ENCODE measurements at places on chromosomes 7 and 10. TPM values are rescaled to one million over a fixed set of nuclear protein-coding genes. Genes with fewer than 3 reads are reported as not detected.

GRCh38 chr7:2730846-2731770, 43.1 kb downstream of the AMZ1 start:
- no peaks in the 10 kb centered on the region for H3K27me3 ChIP-seq
- H3K4me1 ChIP-seq: no peaks in the 10 kb centered on the region
- DNase-seq: no peak
- H3K4me3 ChIP-seq: no peak overlapping the region
- H3K36me3 ChIP-seq: no peaks in the 10 kb centered on the region

GRCh38 chr7:98297626-98298286, 16.3 kb downstream of the BRI3 start:
- no peaks in the 10 kb centered on the region for H3K4me1 ChIP-seq
- H3K36me3 ChIP-seq: no peaks in the 10 kb centered on the region
- no peak overlapping the region for H3K4me3 ChIP-seq
- no peak for DNase-seq

DNA sequence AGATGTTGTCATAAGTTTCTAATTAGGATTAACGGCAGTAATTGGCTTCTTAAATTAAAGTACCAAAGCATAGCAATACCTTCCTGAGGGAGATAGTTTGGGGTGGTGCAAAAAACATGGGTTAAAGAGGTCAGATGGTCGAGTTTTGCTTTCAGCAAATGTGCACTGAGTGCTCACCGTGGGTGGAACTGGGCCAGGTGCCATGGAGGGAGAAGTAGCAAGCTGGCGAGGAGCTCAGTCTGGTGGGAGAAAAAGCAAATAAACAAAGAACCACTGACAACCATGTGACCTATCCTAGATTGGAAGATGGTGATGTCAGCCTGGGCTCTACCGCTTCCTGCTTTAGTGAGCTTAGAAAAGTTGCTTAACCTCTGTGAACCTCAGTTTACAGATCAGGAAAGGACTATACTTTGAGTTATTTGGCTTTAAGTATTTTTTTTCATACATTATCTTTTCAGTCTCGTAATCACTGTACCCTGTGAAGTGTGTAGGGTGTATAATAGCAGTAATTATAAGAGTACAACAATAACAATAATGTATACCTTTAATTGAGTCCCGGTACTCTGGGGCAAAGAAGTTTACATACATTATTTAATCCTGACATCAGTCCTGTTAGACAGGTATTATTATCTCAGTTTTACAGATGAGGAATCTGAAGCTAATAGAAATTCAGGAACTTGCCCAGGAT, 69.0 kb upstream of the PDCD4 start:
- no peak overlapping the region for H3K4me3 ChIP-seq
- no peaks in the 10 kb centered on the region for H3K27me3 ChIP-seq
- no peak overlapping the region for H3K27ac ChIP-seq
- peaks cover 30% of the 10 kb centered on the region for H3K4me1 ChIP-seq

- no peak for DNase-seq
- H3K27ac ChIP-seq: no peak overlapping the region
- no peaks in the 10 kb centered on the region for H3K27me3 ChIP-seq
- no peaks in the 10 kb centered on the region for H3K36me3 ChIP-seq
- peaks cover 11% of the 10 kb centered on the region for H3K4me1 ChIP-seq
Observed at GRCh38 chr10:78300526-78300925, 266.9 kb downstream of the RPS24 start.

DNA sequence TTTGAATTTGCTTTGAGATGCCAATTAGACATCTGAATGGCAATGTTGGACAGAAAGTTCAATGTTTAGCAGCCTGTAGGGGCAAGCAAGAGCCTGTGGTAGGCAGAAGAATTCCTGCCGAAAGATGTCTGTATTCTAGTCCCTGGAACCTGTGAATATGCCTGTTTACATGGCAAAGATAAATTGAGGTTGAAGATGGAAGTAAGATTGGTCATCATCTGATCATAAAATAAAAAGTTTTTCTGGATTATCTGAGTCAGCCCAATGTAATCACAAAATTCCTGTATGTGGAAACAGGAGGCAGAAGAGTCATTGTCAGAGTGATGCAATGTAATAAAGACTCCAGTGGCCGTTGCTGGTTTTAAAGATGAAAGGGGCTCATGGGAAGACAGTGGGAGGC, 430.5 kb downstream of the MDFIC start:
- no peaks in the 10 kb centered on the region for H3K4me1 ChIP-seq
- no peak overlapping the region for H3K27ac ChIP-seq
- no peak overlapping the region for H3K4me3 ChIP-seq
- H3K36me3 ChIP-seq: no peaks in the 10 kb centered on the region

- H3K4me1 ChIP-seq: no peaks in the 10 kb centered on the region
- no peak for DNase-seq
- H3K4me3 ChIP-seq: no peak overlapping the region
- no peaks in the 10 kb centered on the region for H3K27me3 ChIP-seq
Observed at GRCh38 chr10:132247943-132248342, 59.8 kb downstream of the STK32C start.

GRCh38 chr7:113804475-113805095, 114.2 kb downstream of the PPP1R3A start:
- H3K27ac ChIP-seq: no peak overlapping the region
- no peaks in the 10 kb centered on the region for H3K36me3 ChIP-seq
- no peaks in the 10 kb centered on the region for H3K27me3 ChIP-seq
- H3K4me3 ChIP-seq: no peak overlapping the region
- no peaks in the 10 kb centered on the region for H3K4me1 ChIP-seq
- no peak for DNase-seq

- H3K36me3 ChIP-seq: no peaks in the 10 kb centered on the region
- H3K27ac ChIP-seq: no peak overlapping the region
Observed at GRCh38 chr10:100479037-100479436, 16.2 kb downstream of the WNT8B start.

GRCh38 chr10:102682416-102682815, 31.8 kb downstream of the ARL3 start:
- H3K36me3 ChIP-seq: no peaks in the 10 kb centered on the region
- H3K4me1 ChIP-seq: peaks cover 12% of the 10 kb centered on the region
- no peaks in the 10 kb centered on the region for H3K27me3 ChIP-seq
- no peak overlapping the region for H3K27ac ChIP-seq
- no peak for DNase-seq
- H3K4me3 ChIP-seq: no peak overlapping the region

- no peak for DNase-seq
- no peak overlapping the region for H3K4me3 ChIP-seq
- H3K36me3 ChIP-seq: no peaks in the 10 kb centered on the region
- H3K27me3 ChIP-seq: no peaks in the 10 kb centered on the region
- no peaks in the 10 kb centered on the region for H3K4me1 ChIP-seq
Observed at GRCh38 chr10:95337423-95338160, 46.8 kb upstream of the PDLIM1 start.

DNA sequence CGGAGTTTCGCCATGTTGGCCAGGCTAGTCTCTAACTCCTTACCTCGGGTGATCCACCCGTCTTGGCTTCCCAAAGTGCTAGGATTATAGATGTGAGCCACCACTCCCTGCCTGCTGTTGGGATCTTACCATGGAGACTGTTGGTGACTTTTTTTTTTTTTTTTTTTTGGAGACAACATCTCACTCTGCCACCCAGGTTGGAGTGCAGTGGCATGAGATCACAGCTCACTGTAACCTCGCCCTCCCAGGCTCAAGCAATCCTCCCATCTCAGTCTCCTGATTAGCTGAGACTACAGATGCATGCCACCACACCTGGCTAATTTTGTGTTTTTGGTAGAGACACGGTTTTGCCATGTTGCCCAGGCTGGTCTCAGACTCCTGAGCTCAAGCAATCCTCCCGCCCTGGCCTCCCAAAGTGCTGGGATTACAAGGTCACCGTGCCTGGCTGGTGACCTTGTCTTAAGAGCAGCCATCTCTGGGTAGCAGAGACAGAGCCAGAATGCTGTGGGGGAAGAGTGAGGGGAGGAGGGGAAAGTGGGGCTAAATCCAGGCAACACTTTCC, 25.7 kb upstream of the ASCC1 start:
- DNase-seq: no peak
- no peak overlapping the region for H3K4me3 ChIP-seq

DNA sequence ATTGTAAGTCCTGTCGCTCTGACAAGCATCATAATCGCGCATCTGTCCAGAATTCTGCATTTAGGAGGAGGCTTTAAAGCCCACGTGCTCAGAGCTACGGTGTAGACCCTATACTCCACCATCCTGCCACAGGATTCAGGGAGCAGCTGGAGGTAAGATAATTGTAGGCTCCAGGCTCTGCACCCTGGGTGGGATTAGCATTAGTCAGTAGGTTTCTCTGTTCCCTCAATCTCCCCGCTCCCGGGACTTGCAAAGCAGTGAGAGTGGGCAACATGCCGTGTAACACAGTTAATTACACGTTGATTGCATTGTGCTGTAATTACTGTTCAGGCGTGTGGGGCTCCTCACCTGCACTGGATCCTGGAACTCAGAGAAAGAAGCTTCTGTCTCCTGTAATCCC, 89.3 kb upstream of the CUX1 start:
- H3K27ac ChIP-seq: no peak overlapping the region
- H3K36me3 ChIP-seq: no peaks in the 10 kb centered on the region
- H3K4me3 ChIP-seq: no peak overlapping the region
- no peaks in the 10 kb centered on the region for H3K27me3 ChIP-seq
- DNase-seq: no peak
- H3K4me1 ChIP-seq: no peaks in the 10 kb centered on the region

DNA sequence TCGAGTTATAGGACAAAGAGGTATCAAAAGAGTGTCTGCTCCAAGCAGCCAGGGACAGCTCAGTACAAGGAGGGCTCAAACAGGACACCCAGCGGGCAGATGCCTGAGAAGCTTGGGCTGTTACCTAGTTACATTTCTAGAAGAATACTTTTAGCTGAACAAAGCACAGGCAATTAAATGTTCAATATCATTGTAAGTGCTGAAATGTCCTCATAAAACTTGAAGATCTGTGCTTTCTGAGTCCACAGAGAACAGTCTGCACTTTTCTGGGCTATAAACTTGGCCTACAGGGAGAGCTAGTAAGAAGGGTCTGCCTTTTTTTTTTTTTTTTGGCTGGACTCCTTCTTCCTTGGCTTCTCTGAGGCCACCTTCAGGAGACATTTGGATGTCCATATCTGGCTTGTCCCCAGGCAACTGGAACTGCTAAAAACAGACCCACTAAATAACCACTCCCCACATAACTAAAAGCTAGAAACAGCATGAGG, 123.2 kb downstream of the SLC16A9 start:
- no peak overlapping the region for H3K4me3 ChIP-seq
- no peaks in the 10 kb centered on the region for H3K36me3 ChIP-seq
- no peak overlapping the region for H3K27ac ChIP-seq
- DNase-seq: no peak
- no peaks in the 10 kb centered on the region for H3K27me3 ChIP-seq

GRCh38 chr7:122430710-122431109, 126.2 kb upstream of the FEZF1 start:
- DNase-seq: no peak
- H3K4me1 ChIP-seq: no peaks in the 10 kb centered on the region
- H3K36me3 ChIP-seq: no peaks in the 10 kb centered on the region
- no peaks in the 10 kb centered on the region for H3K27me3 ChIP-seq
- no peak overlapping the region for H3K4me3 ChIP-seq

- no peaks in the 10 kb centered on the region for H3K4me1 ChIP-seq
- H3K27me3 ChIP-seq: no peaks in the 10 kb centered on the region
- H3K36me3 ChIP-seq: no peaks in the 10 kb centered on the region
- no peak overlapping the region for H3K27ac ChIP-seq
- no peak for DNase-seq
Observed at GRCh38 chr10:62996925-62997324, 136.2 kb upstream of the NRBF2 start.

DNA sequence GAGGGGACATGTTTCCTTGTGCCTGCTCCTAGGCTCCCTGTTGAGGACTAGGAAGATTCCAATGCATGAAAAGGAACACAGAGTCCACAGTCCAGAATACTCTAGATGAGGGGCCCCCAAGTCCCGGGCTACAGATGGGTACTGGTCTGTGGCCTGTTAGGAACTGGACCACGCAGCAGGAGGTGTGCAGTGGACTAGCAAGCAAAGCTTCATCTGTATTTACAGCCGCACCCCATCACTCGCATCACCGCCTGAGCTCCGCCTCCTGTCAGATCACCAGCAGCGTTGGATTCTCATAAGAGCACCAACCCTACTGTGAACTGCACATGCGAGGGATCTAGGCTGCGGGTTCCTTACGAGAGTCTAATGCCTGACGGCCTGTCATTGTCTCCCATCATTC, 233.0 kb upstream of the MKLN1 start:
- no peak overlapping the region for H3K27ac ChIP-seq
- H3K27me3 ChIP-seq: no peaks in the 10 kb centered on the region
- H3K36me3 ChIP-seq: no peaks in the 10 kb centered on the region

Gene METTL27
- 3.6 TPM for total RNA-seq

Gene LIPJ
- 0.04 TPM for total RNA-seq

Gene AGAP9
- 11.5 TPM for total RNA-seq

Gene MYPN
- 0.34 TPM for total RNA-seq

Gene MOGAT3
- total RNA-seq: not detected

Gene LOXL4
- 6.7 TPM for total RNA-seq

Gene FGFR2
- total RNA-seq: 26.6 TPM

Gene FAM25G
- total RNA-seq: not detected

Gene SRRM3
- total RNA-seq: 2.2 TPM

Gene FGF8
- not detected for total RNA-seq

Gene NKX2-3
- total RNA-seq: 0.28 TPM

Gene RBAK
- total RNA-seq: 5.1 TPM

Measured in pancreas (tissue), 10 donors.